Suppressor macrophage (primary cell): ENCODE measurements at places on chromosomes 11 and 22.

DNA sequence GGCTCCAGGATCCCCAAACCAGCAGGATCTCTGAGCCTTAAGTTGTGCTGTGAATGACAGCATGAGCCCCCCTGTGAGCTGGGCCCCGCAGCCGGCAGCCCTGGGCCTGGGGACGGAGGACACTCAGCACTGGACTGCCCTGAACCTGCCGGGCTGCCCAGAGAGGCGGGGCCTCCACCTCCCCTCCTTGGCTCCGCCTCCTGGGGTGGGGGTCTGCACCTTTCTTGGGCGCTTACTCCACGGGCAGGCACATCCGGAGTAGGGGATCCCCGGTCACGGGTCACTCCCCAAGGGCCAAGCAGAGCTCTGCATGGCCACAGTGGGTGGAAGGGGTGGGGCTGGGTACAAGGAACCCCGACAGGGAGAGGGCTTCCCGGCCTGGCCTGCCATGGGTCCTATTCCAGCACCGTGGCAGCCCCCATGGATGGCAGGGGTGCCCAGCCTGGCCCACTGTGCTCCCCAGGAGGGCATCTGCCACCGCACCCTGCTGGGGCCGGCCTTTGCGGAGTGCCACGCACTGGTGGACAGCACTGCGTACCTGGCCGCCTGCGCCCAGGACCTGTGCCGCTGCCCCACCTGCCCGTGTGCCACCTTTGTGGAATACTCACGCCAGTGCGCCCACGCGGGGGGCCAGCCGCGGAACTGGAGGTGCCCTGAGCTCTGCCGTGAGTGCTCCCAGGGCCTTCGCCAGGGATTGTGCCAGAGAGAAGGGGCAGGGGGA, 5.4 kb downstream of the MUC5B start:
- no peak for DNase-seq

GRCh38 chr11:6572215-6572614, 31.2 kb downstream of the RRP8 start:
- DNase-seq: no peak

DNA sequence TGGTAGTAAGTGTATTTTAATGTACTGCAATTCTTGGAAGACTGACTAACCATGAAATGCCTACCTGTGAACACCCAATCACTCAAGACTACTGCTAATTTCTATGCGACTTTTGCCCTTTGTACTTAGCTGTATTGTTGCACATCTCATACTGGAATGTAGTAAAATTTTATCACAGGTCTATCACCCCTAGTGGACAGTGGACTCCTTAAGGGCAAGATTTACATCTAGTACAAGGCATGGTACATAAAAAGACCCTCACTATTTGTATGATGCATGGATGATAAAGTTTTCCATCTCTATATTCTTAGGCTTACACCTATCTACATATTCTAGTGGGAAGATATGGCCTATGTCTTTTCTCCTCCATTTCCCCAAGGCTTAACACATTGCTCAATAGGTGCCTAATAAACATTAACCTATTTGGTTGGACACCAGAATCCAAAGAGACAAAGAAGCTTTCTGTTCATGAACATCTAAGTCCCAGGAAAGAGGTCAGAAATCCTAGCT, 26.1 kb downstream of the SERGEF start:
- no peak for DNase-seq

DNA sequence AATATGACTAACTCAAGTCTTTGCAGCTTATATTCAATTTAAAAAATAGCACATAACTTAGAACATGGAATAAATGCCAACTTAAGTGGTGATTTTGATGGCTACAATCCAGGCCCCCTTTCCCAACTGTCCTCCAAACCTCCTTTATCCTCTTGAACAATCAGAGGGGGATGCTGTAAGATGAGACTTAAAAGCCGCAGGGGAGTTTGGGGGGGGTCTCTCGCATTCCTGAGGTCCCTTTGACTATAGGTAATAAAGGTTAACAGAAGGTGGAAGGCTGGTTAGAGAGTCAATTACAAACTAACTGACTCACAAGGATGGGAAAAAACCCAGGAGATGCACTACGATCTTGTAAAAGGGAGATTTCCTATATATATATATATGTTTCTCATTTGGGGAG, 101.8 kb downstream of the KIRREL3 start:
- DNase-seq: no peak

DNA sequence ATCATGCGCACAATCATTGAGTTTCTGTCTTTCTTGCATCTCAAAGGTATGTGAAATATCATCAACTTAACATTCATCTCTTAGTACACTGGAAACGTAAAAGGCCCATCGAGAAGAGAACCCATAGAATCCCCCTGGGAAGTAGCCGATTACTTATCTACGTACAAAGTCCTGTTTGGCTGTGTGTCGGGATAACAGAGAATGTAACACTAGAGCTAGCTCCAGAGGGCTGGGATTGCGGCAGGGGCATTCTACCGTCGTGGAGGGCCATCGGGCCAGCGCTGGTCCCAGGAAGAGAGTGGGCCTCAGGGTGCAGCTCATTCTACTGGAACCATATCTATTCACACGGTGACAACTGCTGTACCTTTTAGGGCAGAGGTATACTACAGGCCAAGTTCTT, 4.5 kb downstream of the GAL start:
- DNase-seq: no peak

DNA sequence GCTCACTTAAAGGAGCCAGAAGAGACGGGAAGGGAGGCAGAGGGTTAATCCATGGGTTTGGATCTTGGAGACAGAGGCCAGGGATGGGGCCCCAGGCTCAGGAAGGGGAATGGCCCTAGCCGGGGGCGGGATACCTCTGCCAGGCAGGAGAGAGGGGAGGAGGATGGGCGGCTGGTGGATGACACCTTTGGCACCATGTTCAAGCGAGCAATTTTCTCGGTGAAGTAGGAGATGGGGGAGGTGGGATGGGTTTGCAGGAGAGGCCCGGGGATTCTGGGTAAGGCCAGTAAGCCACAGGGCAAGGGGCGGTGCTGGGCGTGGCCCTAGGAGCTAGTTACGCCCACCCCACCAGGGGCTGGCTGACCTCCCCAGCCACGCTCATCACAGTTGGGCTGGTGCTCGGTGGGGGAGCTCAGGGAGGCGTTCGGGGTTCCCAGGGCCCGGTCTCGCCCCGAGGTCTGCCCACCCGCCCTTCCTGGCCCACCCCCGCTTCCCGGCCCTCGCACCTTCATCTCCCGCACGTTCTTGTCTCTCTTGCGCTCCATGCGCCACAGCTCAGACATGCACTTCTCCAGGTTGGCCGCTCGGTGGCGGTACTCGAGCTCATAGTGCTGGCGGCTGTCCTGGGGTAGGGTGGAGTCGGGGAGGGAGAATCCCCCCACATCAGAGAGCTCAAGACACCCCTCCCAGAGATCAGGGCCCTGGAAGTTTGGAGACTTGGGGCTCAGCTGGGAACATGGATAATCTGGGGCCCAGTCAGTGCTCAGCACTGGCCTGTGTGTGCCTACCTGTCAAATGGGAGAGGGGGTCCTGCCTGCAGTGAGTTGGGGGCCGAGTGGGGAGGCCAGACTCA, 12.7 kb downstream of the BAIAP2L2 start:
- DNase-seq: no peak

DNA sequence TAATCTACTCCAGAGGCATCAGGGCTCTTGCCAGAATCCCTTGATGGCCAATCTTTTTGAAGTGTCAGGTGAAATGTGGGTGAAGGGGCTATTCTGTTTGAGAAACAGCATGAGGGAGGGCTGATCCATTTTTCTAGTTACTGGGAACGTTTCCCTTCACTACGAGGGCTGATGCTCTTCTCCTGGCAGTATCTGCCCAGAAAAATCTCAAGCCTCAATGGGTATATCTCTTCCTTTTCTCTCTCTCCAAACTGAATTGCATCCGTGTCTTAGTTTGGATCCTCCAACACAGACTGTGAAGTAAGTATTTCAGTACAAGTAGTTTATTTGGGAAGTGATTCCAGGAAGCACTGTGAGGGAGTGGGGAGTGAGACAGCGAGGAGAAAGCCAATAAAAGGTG, 113.0 kb upstream of the NAV2 start:
- DNase-seq: no peak

DNA sequence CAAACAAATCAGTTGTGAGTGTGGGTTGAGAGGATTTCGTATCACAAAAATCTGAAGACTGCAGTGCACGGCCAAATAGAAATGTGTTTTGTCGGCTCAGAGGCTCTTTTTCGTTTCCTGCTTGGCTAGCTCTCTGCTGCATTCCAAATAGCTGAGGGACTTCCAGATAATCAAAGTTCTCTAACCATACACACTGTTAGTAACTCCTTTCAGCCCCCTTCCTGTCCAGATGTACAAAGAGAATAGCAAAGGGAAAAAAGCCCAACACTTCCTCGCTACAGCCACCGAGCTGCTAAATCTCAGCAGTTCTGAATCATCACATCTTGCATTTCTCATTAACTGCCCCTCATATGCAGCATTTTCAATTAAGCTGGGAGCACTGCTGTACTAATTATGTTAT, 203.1 kb downstream of the TENM4 start:
- no peak for DNase-seq

GRCh38 chr11:133082841-133083488, 449.3 kb downstream of the OPCML start:
- peak; percentile 89 for DNase-seq

DNA sequence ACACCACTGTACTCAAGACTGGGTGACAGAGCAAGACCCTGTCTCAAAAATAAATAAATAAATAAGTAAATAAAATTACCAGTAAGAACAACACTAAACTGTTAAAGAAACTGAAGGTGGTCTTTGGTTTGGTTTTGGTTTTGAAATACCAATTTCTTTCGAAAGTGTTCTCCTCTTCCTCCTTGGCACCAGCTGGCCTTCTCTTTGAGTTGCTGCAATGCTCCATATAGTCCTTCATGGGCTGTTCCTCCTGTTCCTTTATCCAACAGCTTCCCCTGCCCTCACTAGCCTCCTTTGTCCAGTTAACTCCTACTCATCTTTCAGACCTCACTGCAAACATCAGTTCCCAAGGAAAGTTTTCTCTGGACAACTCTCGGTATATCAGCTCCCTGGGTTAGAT, 5.0 kb upstream of the UVRAG start:
- DNase-seq: peak; percentile 68

DNA sequence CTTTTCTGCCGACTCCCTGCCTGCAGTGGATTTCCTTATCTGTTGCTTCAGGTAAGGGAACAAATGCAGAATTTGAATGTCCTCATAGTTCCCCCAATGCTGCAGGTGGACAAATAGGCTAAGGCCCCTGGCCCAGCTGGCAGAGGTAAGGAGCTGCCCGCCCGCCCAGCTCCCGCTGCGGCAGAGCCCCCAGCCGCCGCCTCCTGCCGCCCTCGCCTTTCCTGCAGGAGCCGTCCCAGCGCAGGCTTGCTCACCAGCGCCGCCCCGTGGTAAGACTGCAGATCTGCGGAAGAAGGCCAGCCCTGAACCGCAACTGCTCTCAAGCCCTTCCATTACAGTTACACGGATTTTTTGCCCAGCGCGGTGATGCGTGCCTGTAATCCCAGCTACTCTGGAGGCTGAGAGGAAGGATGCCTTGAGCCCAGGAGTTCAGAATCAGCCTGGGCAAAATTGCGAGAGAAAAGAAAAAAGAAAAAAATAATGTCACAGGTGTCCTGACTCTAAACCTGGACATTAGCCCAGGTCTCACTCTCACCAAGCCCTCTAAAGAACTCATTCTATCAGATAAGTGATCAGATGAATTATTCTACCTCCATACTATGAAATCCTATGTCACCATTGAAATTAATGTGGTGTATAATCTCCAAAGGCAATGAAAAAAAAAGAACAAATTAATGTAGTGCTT, 51.2 kb upstream of the EMID1 start:
- peak; percentile 87 for DNase-seq

DNA sequence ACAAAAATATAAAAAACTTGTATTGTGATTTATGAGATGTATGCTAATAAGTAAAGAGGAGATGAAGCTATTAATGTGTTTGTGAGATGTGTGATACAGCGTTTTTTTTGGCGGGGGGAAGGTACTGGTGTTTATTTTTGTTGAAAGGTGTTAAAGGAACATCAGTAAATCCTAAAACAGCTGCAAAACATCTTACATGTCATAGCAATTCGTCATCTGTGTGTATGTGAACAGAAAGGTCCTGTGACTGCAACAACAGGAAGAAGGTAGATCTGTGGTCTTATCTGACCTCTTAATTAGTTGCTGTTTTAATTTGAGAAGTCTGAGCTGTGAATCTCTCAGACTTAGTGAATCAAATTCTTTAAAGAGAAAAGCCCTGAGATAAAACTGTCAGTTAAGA, 1041.1 kb downstream of the JRKL start:
- no peak for DNase-seq

- DNase-seq: no peak
These were observed 72.6 kb upstream of the PARVG start for GRCh38 chr22:44108076-44108475.

DNA sequence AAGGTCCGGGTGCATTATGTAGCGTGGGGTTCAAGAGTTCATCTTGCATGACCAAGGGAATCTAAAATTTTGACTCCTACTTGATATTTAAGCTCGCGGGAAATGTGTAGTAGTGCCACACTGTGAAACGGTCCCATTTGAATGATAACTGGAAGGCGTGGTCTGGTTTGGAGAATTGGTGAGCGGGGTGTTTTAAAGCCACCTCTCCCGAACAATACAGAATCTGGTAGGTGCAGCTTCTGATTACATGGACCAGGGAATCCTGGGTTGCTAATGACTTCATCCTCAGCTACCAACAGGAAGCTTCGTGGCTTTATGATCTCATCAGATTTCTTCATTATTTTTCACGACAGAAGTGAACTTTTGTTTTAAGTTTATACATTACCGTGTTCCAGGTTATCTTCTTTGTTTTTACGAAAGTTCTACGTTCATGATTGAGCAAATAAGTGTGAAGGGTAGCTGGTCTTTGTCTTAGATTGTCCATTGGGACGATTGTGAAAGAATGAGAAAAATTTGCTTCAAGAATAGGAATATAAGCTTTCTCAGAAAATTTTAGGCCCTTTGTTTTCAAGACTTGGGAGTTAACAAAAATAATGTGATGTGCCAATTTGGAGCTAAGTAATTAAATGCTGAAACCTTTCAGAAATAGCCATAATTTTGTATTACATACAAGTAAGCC, 1.7 kb downstream of the QSER1 start:
- peak; percentile 76 for DNase-seq

GRCh38 chr11:64713781-64714363, 9.1 kb downstream of the NRXN2 start:
- no peak for DNase-seq

- DNase-seq: no peak
These were observed 79.3 kb downstream of the LIF start for GRCh38 chr22:30167296-30167695.
